Activated CD4-positive, alpha-beta memory T cell treated with anti-CD3 and anti-CD28 coated beads, Interleukin-2, amount 10 ng/mL, durations not matched to agents 7 days and 5 days (primary cell): ENCODE measurements at places on chromosomes 7 and 10. TPM values are rescaled to one million over a fixed set of nuclear protein-coding genes. Genes with fewer than 3 reads are reported as not detected.
A peak's percentile ranks its signal among the peaks of the same experiment; 100 is the strongest.

DNA sequence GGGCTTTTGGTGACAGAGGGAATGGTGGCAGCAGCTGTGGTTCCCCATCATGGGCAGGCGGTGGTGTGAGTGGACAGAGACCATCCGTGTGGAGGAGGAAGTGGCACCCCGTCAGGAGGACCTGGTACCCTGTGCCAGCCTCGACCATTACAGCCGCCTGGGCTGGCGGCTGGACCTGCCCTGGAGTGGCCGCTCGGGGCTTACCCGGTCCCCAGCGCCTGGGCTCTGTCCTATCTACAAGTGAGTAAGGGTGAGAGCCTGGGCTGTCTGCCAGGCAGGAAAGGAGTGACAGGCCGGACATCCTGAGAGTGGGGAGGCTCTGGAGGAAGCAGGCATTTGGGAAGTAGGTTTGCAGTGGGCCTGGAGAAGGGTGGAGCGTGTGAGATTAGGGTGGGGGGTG lies 2.9 kb upstream of the ZNF467 start:
- peaks cover 4% of the 10 kb centered on the region for H3K4me1 ChIP-seq
- H3K27me3 ChIP-seq: peaks cover 14% of the 10 kb centered on the region

Gene LRRC18
- not detected for total RNA-seq

GRCh38 chr10:4456279-4456678 lies 369.7 kb upstream of the AKR1E2 start:
- peaks cover 3% of the 10 kb centered on the region for H3K27me3 ChIP-seq
- DNase-seq: no peak
- no peak overlapping the region for H3K4me3 ChIP-seq
- H3K4me1 ChIP-seq: no peaks in the 10 kb centered on the region
- no peaks in the 10 kb centered on the region for H3K36me3 ChIP-seq
- no peak overlapping the region for H3K27ac ChIP-seq

- H3K4me1 ChIP-seq: peaks cover 37% of the 10 kb centered on the region
- peak overlapping the region; percentile 88 for H3K27ac ChIP-seq
- no peak for DNase-seq
Measured at GRCh38 chr7:76392531-76393115, 16.9 kb downstream of the SSC4D start.

- no peak overlapping the region for H3K4me3 ChIP-seq
- no peaks in the 10 kb centered on the region for H3K4me1 ChIP-seq
- no peak for DNase-seq
- no peaks in the 10 kb centered on the region for H3K36me3 ChIP-seq
Measured at GRCh38 chr10:62924344-62924748, 108.2 kb upstream of the EGR2 start.

Gene SPDYE3
- not detected for total RNA-seq

DNA sequence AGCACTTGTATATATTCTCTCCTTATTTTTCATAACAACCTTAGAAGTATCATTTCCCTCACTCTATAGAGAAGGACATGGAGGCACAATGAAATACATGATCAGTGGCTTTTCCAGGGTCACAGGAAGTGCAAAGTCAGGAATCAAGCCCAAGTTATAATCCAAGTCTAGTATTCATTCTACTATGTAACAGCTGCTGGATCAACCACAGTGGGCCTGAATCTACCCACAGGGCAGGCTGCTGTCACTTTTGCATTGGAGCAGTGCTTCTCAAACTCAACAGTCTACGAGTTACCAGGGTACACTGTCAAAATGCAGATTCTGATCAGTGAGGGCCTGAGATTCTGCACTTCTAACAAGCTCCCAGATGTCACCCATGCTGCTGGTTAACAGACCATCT lies 18.3 kb downstream of the ZDHHC16 start:
- DNase-seq: no peak
- H3K27me3 ChIP-seq: no peaks in the 10 kb centered on the region
- no peak overlapping the region for H3K4me3 ChIP-seq
- peak overlapping the region; percentile 16 for H3K27ac ChIP-seq
- H3K4me1 ChIP-seq: no peaks in the 10 kb centered on the region

Gene CAMK2G
- total RNA-seq: 46.4 TPM

- peaks cover 4% of the 10 kb centered on the region for H3K27me3 ChIP-seq
- no peak overlapping the region for H3K4me3 ChIP-seq
- no peak for DNase-seq
- H3K4me1 ChIP-seq: no peaks in the 10 kb centered on the region
Measured at GRCh38 chr7:16960337-16960965, 78.7 kb upstream of the AGR3 start.

Gene LRIT1
- total RNA-seq: not detected

DNA sequence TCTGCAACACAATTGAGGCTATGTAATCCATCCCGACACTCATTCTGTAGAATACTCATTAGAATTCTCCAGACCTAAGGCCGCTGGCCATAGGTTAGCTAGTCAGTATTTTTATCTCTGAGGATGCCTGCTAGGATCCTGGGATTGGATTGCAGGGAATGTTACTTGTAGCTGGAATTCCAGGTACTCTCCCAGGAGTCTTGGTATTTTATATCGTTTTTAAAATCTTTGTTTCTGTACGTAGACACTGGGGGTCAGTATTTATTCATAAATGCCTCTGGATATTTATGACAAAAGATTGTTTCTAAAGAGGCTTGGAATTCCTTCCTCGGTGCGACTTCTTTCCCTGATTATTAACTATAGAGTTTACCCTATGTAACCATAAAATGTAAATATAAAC lies 40.1 kb downstream of the BPGM start:
- no peak overlapping the region for H3K27ac ChIP-seq
- DNase-seq: no peak
- H3K27me3 ChIP-seq: peaks cover 3% of the 10 kb centered on the region
- H3K4me1 ChIP-seq: peaks cover 14% of the 10 kb centered on the region

Gene SPACDR
- total RNA-seq: 4.0 TPM

- H3K27ac ChIP-seq: no peak overlapping the region
- peaks cover 2% of the 10 kb centered on the region for H3K36me3 ChIP-seq
- H3K27me3 ChIP-seq: no peaks in the 10 kb centered on the region
Measured at GRCh38 chr7:2735744-2736143, 47.7 kb downstream of the AMZ1 start.
